ENCODE measurements at places on chromosomes 2 and 18.

DNA sequence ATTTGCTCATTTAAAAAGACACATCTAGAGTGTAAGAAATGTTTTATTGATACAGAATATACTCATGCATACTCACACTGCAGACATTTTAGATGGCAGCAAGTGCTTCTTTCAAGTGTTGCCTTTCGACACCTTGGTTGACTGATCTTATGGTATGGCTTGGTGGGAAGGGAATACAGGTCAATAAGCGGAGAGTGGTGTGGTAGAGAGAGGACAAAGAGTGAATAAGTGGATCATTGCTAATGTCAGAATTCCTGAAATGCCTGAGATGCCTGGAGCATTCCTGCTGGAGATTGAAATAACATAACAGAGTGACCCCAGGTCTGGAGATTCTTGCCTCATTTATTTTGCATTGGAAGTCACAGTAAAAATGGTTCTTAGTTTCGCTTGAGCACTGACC is 76.7 kb downstream of the RND3 start:
- peak; percentile 72 for DNase-seq

DNA sequence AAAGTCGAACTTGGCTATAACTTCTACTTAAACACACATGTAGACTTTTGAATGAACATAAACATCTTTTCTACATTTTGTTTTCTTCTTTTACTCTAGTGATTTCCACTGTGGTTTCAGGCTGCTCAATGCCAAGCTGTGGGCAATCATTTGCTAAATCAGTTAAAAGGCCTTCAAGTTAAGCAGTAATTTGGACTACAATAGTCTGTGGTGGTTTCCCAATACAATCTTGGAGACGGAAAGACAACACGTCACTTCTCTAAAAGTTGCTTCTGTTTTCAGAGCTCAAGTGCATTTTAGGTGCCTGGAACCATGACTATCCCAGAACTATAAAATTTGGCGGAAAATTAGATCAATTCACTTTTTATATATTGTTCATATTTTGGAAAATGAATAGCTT is 69.4 kb downstream of the TXNL1 start:
- no peak for DNase-seq

GRCh38 chr2:106269591-106270291 is 75.6 kb upstream of the UXS1 start:
- peak; percentile 34 for DNase-seq

DNA sequence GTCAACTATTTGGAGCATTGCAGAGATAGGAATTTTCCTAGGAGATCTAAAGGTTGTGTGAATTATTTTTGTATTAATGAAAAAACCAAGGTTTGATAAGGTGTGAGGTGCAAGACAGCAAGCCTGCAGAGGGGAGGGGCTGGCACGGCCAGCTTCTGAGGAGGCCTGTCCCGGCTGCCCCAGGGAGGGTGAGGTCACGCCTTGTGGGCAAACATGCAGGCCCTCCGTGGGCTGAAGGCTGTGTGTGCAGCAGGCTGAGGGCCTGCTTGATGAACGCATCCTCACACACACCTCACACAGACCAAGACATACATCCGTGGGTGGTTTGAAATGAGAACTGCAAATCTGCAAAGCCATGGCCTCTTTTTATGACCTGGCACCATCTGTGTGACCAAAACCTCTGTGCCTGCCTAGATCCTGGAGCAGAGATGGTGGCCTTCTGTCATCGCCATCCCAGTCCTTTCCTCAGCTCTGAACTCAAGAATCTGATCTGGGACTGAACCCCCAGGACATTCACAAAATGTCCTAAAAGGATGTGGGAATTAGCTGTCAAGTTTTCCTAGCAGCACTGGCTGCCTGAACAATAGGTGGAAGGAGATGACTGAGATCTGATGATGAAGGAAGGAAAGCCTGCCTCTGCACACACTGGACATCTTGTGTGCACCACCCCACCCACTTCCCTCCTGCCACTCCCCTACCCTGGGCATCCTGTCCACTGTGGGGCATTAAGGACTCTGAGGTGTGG is 102.4 kb upstream of the MGAT4A start:
- DNase-seq, result no peak

DNA sequence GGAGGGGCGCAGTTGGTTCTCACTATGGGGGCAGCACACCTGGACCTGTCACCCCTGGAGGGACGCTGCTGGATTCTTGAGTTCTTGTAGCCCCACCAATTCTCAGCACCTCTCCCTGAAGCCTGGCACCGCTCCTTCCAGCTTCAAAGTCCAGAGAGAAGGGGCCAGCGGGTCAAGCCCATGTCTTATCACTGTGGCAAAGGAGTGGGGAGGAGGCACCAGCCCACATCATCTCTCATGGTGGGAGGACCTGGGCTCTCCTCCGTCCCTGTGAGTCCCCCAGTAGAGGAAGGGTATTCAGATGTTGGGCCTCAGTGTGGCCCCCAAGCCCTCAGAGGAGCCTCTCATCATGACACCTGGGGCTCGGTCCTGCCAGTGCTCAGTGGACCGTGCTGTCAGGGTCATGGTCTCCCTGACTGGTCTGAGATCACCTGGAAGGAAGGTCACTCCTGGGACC is 67.4 kb downstream of the HS1BP3 start:
- no peak for DNase-seq

- no peak for DNase-seq
Observed at GRCh38 chr2:205683502-205684367, 1.4 kb downstream of the NRP2 start.

GRCh38 chr2:168348076-168348475 is 100.7 kb upstream of the STK39 start:
- no peak for DNase-seq

- DNase-seq, result no peak
Observed at GRCh38 chr18:33828949-33829348, 250.9 kb downstream of the ASXL3 start.

GRCh38 chr2:136378712-136379595 is 261.0 kb upstream of the CXCR4 start:
- no peak for DNase-seq

GRCh38 chr2:109409321-109410038 is 204.3 kb downstream of the SEPTIN10 start:
- DNase-seq, result no peak

GRCh38 chr2:37852585-37853014 is 72.5 kb upstream of the RMDN2 start:
- no peak for DNase-seq

DNA sequence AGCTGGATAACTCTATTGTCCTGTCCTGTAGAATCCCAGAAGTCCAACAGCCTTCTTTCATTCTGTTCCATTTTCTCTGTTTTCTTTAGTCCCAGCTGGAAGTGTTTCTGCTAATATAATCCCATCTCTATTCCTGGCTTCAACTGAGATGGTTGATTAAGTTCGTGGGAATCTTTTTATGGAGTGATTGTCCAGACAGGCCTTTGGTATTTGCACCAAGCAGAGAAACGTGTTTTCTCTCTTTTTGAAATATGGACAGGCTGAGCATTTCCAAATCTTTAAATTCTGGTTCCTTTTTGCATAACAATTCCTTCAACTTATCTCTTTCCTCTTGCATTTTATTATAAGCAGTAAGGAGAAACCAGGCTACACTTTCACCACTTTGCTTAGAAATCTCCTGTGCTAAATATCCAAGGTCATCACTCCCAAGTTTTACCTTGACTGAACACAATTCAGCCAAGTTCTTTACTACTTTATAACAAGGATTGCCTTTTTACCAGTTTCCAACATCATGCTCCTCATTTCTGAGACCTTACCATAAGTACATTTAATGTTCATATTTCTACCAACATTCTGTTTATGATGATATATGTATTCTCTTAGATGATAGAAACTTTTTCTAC is 108.8 kb downstream of the ZFP36L2 start:
- DNase-seq, result no peak

DNA sequence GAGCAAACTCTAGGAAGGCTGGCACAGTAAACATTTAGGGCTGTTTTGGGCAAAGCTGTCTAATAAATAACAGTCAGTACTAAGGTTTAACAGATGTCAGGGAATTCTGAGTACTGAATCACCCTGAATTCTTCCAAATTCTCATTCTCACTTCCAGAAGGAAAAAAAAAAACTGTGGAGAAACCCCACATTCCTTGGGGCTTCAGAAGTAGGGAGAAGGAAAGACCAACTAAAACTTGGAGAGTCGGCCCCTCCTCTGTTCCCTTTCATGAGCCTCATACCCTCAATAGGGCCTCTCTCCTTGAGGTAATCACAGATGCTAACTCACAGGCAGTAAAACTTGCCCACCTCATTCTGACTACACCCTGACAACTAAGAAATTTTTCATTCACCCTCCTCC is 62.1 kb downstream of the CCDC148 start:
- peak; percentile 39 for DNase-seq

DNA sequence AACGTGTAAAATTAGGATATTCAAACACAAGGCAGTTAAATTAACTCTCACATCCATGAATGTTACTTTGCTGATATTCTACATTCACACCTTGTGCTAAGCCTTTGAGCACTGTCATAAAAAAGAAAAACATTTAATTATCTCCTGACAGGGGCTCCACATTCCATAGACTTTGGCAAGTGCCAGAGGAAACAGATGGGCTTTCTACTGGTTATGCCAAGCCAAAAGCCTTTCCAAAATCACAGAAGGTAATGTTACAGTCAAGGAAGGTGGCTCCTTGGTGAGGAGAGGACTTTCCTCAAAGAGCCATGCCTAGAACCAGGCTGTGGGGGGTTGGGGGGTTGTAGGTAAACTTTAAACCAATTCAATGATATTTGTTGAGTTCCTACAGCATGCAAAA is 12.4 kb downstream of the MYO5B start:
- DNase-seq, result no peak

DNA sequence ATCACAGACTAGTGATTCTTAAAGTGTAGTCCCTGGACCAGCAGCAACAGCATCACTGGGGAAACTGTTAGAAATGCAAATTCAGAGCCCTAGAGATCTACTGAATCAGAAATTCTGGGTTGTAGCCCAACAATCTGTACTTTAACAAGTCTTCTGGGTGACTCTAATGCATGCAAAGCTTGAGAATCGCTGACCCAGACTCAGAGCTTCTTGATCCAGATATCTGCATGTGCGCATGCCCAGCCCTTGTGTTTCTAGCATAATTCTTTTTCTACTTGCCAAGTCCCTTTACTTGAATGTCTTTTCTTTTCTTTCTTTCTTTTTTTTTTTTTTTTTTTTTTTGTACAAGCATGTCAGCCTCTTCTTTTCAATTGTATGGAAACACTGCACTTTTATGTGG is 60.4 kb downstream of the FIGN start:
- no peak for DNase-seq

- no peak for DNase-seq
Observed at GRCh38 chr2:8550937-8551621, 130.8 kb upstream of the ID2 start.

DNA sequence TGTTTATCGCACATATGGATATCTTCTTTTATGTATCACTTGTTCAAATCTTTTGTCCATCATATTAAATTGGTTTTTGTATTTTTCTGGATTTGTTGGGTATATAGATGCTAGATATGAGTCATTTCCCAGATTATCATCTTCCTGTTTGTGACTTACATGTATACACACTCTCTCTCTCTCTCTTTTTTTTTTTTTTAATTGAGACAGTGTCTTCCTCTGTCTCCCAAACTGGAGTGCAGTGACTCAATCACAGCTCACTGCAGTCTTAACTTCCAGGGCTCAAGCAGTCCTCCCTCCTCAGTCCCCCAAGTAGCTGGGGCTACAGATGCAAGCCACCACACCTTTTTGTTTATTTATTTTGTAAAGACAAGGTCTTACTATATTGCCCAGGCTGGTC is 43.8 kb downstream of the XIRP2 start:
- DNase-seq, result no peak

DNA sequence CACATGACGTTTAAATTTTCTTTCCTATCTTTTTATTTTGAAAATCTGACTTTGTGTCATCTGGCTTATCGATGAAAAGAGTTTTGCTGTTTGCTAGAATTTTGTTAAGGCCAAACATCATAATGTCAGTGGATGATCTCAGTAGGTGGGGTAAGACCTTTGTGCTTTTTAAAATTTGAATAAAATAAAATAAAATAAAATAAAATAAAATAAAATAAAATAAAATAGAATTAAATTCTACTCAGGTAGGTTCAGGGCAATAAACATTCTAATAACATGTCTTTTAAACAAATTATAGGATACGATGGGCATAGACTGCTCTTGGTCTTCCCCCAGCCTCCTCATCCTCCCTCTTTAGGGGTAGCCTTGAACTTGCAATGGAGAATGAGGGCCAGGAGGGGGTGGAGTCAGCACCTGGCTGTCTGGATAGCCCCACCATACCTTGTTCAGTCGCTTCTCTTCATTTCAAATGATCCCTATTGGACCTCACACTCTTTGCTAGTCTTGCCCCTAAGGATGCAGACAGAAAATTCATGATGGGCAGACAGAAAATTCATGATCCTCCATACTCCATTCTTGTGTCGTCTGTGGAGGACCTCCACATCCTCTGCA is 8.1 kb downstream of the LDLRAD4 start:
- no peak for DNase-seq

GRCh38 chr18:76391746-76392145 is 103.3 kb downstream of the ZNF516 start:
- no peak for DNase-seq

- no peak for DNase-seq
Observed at GRCh38 chr2:208509586-208509985, 103.0 kb downstream of the PTH2R start.

DNA sequence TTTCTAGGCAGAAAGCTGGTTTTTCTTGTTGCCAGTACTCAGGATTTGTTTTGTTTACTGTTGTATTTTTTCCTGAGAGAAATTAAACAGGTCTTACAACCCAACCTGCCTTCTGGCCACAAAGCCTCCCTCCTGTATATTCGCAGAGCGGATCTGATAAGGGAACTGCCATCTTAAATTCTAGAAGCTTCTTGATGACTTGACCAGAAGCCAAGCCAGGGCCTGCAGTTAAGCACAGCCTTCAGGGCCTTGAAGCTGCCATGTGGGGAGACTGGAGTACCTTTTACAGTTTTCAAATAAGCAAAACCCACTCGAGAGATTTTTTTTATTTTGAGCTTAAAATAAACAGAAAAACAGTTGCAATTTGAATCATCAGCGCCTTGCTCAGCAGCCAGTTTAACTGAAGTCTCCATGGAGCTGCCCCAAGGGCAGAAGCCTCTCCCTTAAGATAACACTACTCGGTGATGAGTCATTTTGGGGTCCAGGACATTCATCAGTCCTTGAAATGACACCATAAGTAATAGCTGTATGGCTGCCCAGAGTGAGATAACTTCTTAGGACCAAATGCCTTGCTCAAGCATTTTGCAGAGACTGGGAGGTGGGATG is 51.5 kb upstream of the PHLPP1 start:
- DNase-seq, result peak; percentile 66

DNA sequence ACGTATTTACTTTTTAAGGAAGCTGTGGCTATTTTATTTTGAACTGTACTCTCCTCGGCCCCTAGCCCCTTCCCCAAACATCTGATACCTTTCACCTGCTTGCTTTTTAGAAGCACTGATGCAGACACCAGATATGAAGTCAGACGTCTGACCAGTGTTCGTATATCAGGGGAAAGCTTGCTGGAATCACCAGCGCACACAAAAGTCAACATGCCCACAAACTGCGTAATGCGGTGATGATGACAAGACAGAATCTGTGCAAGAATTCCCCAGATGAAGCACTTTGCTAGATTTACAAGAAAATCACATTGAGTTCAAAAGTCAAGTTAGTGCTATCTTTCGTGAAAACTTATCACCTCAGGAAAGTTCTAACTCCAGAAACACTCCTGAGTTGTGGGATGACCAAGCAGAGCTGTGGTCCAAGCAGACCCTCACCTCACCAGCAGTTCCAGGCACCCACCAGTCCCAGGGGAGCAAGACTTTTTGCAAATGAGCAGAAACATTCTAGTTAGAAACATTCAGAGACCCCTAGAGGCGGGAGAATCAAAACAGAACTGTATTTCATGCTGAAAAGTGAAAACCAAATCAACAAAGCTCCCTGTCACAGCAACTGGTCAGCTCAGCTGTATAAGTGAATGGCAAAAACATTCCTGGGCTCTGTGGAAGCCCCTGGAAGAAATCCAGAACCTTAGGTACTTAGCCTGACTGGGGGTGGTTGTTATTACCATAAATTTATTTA is 55.7 kb downstream of the INO80C start:
- DNase-seq, result no peak
